Activated CD8-positive, alpha-beta T cell treated with anti-CD3 and anti-CD28 coated beads, Interleukin-2, amount 10 ng/mL, durations not matched to agents 7 days and 5 days (primary cell): ENCODE measurements at places on chromosomes 5 and 9. TPM values are rescaled to one million over a fixed set of nuclear protein-coding genes. Genes with fewer than 3 reads are reported as not detected.

Gene MAMDC4
- 14.7 TPM for total RNA-seq

Gene PCDHGB6
- not detected for total RNA-seq

Gene OR1J2
- not detected for total RNA-seq

Gene KLHL9
- total RNA-seq, result 18.8 TPM

Gene KLHL3
- 13.7 TPM for total RNA-seq

Gene EQTN
- total RNA-seq, result not detected

Gene NR5A1
- total RNA-seq, result not detected

Gene SHOC1
- not detected for total RNA-seq

Gene RMRP
- 12,592 TPM for total RNA-seq

Gene ASPN
- not detected for total RNA-seq

Gene EIF4E1B
- total RNA-seq, result not detected

Gene NUP214
- 63.5 TPM for total RNA-seq

Gene RAI14
- not detected for total RNA-seq

Gene WWC1
- not detected for total RNA-seq

Gene EGFLAM
- not detected for total RNA-seq

Gene GGTA1
- total RNA-seq, result not detected

Gene PLPP7
- total RNA-seq, result not detected

Gene TRAF1
- total RNA-seq, result 51.6 TPM

Gene RASEF
- total RNA-seq, result not detected
